Glutamatergic neuron (in vitro differentiated cells): ENCODE measurements at places on chromosomes 7 and 10. TPM values are rescaled to one million over a fixed set of nuclear protein-coding genes. Genes with fewer than 3 reads are reported as not detected.

The CREB5 gene
- 50.4 TPM for total RNA-seq

DNA sequence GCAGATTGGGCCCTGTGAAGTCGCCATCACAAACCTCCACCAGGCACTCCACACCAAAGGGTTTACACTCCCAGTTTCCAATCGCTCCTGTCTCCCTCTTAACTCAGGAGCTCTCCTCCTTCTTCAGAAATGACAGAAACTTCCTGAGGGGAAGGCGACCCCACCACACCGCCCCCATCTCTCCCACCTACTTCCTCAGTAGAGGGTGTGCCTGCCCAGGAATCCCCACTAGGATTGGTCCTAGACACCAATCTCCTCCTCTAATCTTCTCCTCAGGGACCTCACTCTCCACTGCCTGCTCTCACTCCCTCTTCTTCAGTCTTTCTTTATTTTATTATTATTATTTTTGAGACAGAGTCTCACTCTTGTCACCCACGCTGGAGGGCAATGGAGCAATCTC, 5.9 kb upstream of the INSIG1 start:
- H3K4me3 ChIP-seq = no peak overlapping the region
- H3K36me3 ChIP-seq = peaks cover 28% of the 10 kb centered on the region
- peaks cover 9% of the 10 kb centered on the region for H3K27me3 ChIP-seq
- no peak for DNase-seq
- H3K4me1 ChIP-seq = peaks cover 13% of the 10 kb centered on the region

- peaks cover 2% of the 10 kb centered on the region for H3K4me1 ChIP-seq
- no peak overlapping the region for H3K27ac ChIP-seq
- H3K4me3 ChIP-seq = no peak overlapping the region
- DNase-seq = no peak
Observed at GRCh38 chr10:106830006-106830405, 334.5 kb downstream of the SORCS1 start.

DNA sequence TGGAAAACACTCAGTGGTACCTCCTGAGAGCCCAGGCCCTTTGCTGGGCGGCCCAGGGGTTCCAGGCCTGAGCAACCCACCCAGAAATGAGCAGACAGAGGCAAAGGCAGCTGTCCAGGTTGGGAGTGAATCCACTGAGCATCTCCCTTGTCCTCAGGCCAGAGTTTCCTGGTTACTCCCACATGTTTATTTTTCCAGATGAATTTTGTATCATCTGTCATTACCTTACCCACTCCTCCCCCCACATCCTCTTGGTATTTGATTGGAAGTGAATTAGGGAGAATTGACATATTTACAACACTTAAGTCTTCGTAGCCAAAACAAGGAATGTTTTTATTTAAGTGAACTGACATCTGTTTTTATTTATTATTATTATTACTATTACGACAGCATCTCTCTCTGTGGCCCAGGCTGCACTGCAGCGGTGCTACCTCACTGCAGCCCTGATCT, 13.2 kb upstream of the LMBR1 start:
- no peaks in the 10 kb centered on the region for H3K27me3 ChIP-seq
- no peak overlapping the region for H3K27ac ChIP-seq

- no peak overlapping the region for H3K27ac ChIP-seq
- H3K27me3 ChIP-seq = no peaks in the 10 kb centered on the region
- no peaks in the 10 kb centered on the region for H3K4me1 ChIP-seq
- peaks cover 4% of the 10 kb centered on the region for H3K36me3 ChIP-seq
Observed at GRCh38 chr7:40095695-40096327, 38.6 kb downstream of the MPLKIP start.

- H3K27ac ChIP-seq = no peak overlapping the region
- no peaks in the 10 kb centered on the region for H3K36me3 ChIP-seq
- peaks cover 5% of the 10 kb centered on the region for H3K4me1 ChIP-seq
- no peaks in the 10 kb centered on the region for H3K27me3 ChIP-seq
Observed at GRCh38 chr10:9819756-9820494, 1197.7 kb upstream of the CELF2 start.

DNA sequence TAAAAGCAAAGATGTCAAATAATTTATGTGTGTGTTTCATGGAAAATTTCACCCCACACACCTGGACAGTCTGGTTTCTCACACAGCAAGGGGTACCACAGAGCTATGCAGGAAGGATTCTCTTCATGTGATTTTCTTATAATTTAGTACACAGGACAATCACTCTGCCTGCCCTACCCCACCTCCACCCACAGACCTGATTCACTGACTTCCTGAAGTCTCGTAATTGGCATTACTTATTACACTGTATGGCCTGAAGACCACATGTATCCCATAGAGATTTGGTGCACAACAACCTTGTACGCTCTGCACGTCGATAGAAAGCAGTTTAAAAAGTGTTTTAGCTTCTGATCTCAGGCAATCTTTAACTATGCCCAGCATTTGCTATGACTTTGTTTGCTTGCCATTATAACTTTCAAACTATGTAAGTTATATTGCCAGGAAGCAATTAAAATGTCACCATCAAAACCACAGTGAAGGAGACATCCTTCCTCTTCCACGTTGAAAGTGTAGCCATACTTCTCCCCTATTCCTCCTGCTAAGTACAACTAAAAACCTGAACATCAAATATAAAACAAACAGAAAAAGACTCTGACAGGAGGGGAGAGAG, 279.4 kb upstream of the IMMP2L start:
- H3K36me3 ChIP-seq = peaks cover 2% of the 10 kb centered on the region
- H3K27me3 ChIP-seq = no peaks in the 10 kb centered on the region
- no peak overlapping the region for H3K27ac ChIP-seq
- DNase-seq = no peak

GRCh38 chr7:148719753-148720152, 21.1 kb downstream of the CUL1 start:
- no peaks in the 10 kb centered on the region for H3K36me3 ChIP-seq
- no peak for DNase-seq
- H3K27ac ChIP-seq = no peak overlapping the region
- peaks cover 1% of the 10 kb centered on the region for H3K27me3 ChIP-seq

DNA sequence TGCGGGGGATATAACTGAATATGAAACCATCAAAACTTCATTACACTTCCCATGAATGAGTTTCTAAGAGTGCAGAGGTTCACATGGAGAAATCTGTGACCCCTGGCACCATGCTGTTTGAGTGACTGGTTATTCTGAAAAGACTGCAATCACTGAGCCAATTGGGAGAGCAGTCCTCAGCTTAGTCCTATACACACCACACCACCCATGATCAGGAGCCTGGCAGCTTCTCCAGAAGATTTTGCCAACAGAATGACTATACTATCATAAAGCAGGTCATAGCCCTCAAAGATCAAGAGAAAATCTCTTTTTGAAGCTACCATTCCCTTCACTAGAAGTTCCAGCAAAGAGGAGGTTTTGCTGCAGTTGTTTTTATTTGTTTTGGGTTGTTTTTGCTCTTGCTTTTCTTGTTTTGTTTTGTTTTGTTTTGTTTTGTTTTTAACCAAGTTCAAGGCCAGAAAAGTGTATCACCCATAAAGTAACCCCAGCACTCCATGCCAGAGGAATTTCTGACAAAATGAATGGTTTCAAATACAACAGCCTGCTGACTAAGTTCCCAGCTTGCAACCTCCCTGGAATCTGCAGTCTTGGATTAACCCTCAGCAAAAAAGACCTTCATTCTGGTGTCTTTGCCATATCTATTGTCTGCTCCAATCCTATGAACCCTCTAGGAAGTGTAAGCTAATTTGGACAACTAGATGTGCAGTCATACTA, 19.7 kb upstream of the HGF start:
- no peaks in the 10 kb centered on the region for H3K36me3 ChIP-seq
- H3K4me3 ChIP-seq = no peak overlapping the region
- H3K27ac ChIP-seq = no peak overlapping the region
- peaks cover 11% of the 10 kb centered on the region for H3K4me1 ChIP-seq
- no peaks in the 10 kb centered on the region for H3K27me3 ChIP-seq
